ENCODE measurements at places on chromosomes 1 and 21.

- no peak for DNase-seq
Observed at GRCh38 chr1:176996456-176997090, 167.9 kb downstream of the ASTN1 start.

DNA sequence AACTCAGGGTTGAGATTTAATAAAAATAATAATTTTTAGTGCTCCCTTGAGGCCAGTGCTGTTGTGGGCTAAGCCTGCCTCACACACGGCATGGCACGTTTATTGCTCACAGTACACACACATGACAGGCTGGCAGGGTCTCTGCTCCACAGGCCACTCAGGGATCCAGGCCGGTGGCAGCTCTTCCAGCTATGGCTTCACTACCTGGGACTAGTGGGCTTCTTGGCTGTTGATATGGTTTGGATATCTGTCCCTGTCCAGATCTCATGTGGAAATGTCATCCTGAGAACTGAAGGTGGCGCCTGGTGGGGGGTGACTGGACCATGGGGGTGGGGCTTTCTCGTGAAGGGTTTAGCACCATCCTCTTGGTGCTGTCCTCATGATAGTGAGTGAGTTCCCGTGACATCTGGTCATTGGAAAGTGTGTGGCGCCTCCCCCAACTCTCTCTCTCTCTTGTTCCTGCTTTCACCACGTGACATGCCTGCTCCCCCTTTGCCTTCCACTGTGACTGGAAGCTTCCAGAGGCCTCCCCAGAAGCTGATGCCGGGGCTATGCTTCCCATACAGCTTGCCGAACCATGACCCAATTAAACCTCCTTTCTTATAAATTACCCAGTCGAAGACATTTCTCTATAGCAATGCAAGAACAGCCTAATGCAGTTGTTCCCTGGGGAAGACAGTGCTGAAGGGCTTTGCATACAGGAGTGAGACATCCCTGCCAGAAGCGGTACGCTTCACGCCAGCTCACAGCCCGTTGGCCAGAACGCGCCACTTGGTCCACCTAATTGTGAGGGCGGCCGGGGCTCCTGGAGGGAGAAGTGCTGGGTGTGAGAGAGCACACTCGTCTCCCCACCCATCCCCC is 226.9 kb upstream of the C1orf174 start:
- no peak for DNase-seq

DNA sequence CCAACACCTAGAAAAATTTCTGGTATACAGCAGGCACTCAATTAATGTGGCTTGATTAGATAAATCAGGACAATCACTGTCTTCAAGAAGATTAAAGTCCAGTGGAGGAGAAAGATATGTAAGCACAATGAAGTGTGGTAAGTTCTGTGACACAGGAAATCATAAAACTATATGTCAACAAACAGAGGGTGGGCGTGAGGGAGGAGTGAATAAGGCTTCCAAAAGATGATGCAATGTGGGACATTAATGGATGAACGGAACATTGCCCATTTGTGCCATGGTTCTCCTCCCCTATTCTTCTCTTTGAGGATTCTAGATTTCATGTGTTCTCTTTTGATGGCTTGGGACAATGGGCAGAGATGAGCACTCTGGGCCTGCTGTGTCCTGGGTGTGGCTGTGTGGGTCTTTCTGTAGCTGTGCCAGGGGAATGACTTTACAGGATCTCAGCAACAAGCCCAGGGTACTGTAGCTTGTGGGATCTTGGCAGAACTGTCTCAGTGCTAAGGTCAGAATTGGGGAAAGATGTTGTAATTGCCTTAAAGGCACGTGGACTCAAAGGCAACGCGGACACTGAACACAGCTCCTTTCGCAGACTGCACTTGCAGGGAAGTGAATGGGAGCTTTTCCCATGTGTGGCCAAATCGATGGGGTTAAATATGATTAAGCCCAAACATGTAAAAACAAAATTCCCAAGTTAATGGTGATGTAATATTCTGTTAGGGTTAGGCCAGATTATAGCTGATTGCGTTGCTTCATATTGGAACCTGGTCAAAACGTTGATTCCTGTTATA is 366.9 kb downstream of the TGFB2 start:
- DNase-seq, result no peak

DNA sequence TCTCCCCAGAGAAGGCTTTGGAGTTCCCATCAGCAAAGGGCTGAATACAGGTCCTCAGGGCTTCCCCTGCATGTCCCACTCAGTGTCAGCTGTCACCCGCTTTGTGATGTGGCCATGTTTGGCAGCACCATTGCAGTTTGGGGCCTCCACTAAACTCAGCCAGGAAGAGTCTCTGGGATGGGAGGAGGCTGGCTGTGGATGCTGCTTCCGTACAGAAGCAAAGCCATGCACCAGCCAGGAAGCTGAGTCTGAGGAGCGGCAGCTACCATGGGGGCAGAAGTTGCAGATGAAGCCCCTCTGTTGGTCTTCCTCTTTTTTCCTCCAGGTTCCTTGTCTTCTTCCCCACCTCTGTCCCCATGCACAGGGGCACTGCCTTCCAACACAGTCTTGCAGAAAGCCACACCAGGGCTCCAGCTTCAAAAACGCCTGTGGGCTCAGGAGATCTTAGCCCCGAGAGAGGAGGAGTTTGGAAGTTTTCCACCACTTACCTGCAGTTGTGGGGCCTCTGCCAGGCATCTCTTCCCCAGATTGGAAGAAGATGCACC is 416.8 kb downstream of the NPHP4 start:
- no peak for DNase-seq

DNA sequence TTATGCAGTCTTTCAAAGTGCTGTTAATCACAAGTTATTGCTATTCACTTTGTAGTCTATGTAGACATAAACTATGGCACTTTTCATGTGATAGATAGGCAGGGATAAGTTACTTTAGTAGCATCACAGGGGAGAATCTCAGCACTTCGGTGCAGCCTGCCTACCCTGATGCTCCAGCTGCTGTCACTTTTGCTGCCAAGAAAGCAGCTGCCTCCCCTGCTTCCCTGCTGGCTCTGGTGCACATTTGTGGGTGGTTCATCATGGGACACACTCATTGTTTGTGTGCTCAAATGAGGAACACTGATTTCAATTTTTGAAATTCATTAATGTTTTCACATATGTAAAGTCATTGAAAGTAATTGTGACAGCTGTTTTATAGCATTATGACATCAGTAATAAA is 272.6 kb downstream of the S1PR1 start:
- no peak for DNase-seq

- no peak for DNase-seq
Observed at GRCh38 chr21:46355161-46356004, 31.4 kb downstream of the PCNT start.

GRCh38 chr1:92410706-92411105 is 76.0 kb downstream of the GFI1 start:
- peak; percentile 30 for DNase-seq

- DNase-seq, result no peak
Observed at GRCh38 chr1:4150262-4150661, 250.2 kb upstream of the C1orf174 start.

- no peak for DNase-seq
Observed at GRCh38 chr1:25123551-25123950, 108.8 kb downstream of the SYF2 start.

- no peak for DNase-seq
Observed at GRCh38 chr1:108057541-108057940, 92.6 kb upstream of the VAV3 start.

DNA sequence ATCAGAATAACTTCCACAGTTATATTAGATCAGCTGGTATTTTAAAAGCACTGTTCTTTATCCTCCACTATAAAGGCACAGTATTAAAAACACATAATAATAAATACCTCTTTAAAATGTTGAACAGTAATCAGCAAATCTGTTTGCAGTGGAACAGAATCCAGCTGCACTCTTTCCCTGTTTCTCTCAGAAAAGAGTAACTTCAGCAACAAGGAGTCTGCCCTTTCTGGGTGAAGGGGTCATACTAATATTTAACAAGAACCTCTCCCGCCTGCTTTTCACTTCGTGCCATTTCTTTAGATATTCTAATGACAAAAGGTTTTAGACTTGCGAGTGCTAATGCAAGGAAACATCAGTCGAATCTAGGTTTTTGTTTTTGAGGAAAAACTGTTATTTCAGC is 194.2 kb upstream of the FMN2 start:
- no peak for DNase-seq

GRCh38 chr21:39036581-39036980 is 146.7 kb downstream of the PSMG1 start:
- no peak for DNase-seq

DNA sequence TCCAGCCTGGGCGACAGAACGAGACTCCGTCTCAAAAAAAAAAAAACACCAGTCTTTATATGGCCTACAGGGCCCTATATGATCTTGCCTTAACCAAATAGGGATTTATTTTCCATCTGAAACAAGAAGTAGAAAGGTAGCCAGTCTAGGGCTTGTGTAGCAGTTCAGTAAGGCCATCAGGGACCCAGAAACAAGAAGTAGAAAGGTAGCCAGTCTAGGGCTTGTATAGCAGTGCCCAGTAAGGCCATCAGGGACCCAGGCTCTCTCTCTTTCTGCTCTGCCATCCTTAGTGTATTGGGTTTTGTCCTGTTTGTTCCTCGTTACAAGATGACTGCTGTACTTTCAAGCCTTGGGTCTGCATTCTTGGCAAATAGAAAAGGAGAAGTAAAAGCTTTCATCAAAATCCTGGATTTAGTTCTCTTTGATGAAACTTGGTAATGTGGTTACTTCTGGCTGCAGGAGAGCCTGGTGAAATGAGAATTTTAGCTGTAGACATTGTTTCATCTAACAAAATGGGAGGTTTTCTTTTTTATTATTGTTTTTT is 46.1 kb downstream of the PKN2 start:
- no peak for DNase-seq

- DNase-seq, result peak; percentile 85
Observed at GRCh38 chr1:179877586-179878265, at the start of gene TOR1AIP2. TOR1AIP2 (minus strand) TSS chr1:179877803; CDS start chr1:179852665, 25,138 bp downstream.
